ENCODE measurements at places on chromosomes 11 and 22. TPM values are rescaled to one million over a fixed set of nuclear protein-coding genes. Genes with fewer than 3 reads are reported as not detected.

DNA sequence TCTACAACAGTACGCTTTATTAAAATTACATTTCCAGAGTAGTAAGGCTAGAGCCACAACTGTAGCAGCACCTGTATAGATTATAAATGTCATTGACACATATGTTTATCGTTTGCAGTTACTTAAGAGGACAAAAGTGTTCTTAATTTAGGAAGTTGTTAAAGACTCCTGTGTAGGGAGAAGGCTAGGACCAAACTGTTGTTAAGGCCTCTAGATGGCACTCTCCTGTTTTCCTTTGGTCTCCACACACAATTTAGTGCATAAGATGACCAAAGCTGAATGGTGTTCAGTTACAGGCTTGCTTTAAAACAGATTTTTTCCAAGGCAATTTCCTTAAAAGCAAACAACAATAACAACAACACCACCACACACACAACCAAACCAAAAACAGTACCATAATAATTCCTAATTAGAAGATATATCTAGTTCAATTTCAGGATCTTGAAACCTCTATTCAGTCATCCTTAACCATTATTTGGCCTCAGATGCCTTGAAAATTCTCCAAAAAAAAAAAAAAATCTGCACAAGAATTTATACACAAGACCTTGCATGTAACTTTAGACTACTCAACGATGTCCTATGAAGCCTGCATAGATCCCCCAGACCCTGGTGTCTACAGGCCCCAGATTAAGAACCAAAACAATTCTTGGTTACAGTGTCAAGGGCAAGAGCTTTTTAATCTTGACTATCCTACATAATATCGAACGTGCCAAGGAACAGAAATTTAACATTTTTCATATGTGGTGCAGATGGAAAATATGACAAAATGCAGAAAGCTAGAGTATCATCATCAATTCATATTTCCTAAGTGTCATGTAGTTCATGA, 42.6 kb upstream of the APOA1 start:
- no peak for DNase-seq

DNA sequence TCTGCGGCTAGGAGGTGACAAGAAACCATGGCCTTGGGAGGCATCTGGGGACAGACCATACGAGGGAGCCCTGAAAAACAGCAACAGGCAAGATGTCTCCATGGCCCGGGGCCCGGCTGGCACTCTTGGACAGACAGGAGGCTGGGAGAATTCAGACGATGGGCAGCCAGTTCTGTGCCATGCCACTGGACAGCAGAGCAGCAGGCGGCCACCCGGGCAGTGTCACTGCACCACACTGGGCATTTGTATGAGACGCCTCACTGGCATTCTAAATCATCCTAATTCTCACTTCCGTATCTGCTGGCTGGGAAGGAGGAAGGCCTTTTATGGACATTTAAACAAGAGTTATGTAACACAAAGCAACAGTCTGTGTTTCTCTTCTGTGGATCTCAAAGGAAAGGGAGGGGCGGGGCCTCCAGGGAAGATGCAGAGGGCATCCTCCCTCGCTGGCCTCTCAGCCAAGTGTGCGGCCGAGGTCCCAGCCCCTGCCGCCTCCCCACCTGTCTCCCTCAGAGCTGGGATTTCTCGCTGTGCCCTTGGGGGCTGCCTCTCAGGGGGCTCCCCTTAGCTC, 350.3 kb downstream of the SHANK2 start:
- DNase-seq = no peak

The IRAG1 gene
- total RNA-seq = not detected

DNA sequence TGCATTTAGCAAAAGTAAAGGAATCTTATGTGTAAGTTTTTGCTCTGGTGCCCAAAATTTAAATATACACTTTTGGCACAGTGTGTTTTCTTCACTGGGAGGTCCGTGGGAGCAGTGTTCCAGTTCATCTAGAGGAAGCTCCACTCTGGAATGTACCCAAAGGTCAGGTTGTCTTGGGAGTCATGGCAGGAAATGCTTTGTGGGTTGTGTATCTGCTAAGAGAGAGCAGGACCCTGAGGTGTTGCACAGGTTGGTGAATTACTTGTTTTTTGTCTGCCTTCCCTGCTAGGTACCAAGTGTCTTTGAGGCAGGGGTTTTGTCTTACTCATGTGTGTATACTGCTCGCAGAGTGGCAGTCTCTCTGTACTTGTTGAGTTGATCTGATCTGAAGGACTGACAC, 37.3 kb downstream of the DIXDC1 start:
- no peak for DNase-seq

GRCh38 chr11:73116636-73117035, 25.5 kb downstream of the FCHSD2 start:
- no peak for DNase-seq

GRCh38 chr11:44873537-44873936, 77.1 kb downstream of the TP53I11 start:
- no peak for DNase-seq

The GALR3 gene
- not detected for total RNA-seq

GRCh38 chr11:3834349-3834663, 6.5 kb downstream of the RHOG start:
- no peak for DNase-seq

The P2RY6 gene
- 0.40 TPM for total RNA-seq

DNA sequence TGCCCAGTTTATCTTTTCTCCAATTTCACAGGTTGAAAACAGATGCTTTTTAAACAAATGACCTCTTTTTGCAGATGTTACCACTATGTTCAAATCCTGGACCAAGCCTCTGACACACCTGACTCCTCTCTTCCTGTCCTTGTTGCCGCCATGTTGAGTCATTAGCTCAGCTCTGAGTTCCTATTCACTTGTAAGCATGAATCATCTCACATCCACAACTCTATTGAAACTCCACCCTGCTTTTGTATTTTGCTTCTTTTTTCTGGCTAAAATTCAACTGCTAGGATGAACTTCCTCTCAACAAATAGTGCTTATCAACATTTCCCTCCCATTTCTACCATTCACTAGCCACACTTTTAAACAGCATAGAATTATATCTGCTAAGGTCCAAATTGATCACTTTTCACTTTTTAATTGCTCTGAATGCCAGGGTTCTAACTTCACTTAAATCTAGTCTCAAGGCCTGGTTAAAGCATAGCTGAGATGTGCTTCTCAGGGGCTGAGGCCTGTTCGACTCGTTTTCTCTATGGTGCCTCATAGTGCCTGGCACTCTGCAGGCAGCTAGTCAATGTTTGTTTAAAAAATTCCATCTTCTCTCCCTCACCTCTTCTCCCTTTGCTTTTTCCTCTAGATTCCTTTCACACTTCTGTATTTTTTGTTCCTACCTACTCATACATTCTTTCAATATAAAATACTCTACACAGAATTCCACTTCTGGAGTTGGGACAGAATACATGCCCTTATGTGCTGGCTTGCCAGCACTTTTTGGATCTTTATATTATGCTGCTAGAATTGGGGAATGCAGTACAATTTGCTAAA, 3.9 kb downstream of the JOSD1 start:
- DNase-seq = no peak

The MPPED2 gene
- 0.99 TPM for total RNA-seq

The SESN3 gene
- 10.2 TPM for total RNA-seq

- no peak for DNase-seq
Measured at GRCh38 chr11:79285756-79286155, 155.1 kb downstream of the TENM4 start.

- DNase-seq = peak; percentile 80
Measured at GRCh38 chr11:9003573-9004182, at the start of gene NRIP3. Gene NRIP3 (minus strand): TSS chr11:9004001. CDS start chr11:9003935, 66 bp downstream.

DNA sequence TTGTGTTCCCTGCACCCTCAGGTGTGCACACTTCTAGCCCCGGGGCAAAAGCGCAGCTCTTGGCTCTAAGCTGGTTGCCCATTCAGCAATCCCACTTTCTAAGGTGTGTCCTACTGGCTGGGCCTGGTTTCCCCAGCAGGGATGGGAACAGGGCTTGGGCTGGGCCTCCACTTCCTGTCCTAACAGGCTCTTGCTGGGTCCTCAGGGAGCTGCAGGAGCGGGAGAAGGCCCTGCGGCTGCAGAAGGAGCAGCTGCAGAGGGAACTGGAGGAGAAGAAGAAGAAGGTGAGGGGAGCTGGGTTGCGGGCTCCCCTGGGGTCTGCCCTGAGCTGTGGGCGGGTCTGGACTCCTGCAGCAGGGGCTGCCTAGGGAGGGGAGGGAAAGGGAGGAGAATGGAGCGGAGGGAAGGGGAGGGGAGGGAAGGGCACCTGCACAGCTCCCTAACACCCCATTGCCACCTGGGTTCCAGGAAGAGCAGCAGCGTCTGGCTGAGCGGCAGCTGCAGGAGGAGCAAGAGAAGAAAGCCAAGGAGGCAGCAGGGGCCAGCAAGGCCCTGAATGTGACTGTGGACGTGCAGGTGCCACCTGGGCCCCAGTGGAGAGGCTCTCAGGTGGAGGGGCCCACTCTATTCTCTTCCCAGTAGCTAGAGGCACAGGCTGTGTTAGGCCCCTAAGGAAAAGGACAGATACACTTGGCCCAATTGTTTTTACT, 24.6 kb downstream of the INCENP start:
- no peak for DNase-seq

The FXYD6 gene
- total RNA-seq = not detected

- no peak for DNase-seq
Measured at GRCh38 chr22:27370269-27370668, 431.3 kb downstream of the MN1 start.

- DNase-seq = no peak
Measured at GRCh38 chr11:111562692-111563389, 22.3 kb downstream of the LAYN start.

- DNase-seq = no peak
Measured at GRCh38 chr22:35220221-35220620, 37.1 kb upstream of the HMGXB4 start.

DNA sequence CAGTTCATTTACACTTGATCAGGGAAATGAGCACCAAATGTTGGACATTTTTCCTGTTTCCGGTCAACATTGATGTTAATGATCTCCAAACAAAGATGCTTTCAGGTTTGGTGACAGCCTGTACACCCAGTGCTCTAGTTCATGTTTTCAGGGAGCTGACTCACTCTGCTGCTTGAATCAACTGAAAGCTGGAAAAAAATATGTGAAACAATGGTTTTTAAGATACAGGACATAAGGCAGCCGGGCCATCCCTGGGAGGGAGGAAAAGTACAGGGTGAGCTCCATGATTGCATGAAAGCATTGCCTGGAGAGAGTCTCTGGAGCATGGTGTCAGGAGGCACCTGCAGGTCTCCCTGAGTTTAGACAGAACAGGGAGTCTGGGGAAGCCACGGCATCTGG, 259.6 kb downstream of the TBC1D22A start:
- no peak for DNase-seq

DNA sequence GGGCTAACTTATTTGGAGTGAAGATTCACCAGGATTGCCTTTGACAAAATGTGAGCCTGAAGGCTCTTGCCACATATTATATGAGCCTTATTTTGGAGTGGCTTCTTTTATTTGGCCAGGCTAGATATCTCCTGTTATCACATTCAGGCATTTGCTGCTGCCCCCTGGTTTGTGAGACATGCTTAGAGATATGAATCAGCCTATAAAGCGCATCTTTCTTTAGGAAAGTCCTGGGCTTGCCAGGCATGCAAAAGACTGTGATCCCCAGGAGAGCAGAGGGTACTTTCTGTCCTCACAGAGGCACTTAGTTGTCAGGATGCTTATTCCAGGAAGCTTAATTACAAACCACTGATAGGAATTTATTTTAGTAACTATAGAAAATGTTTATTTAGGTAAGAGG, 333.3 kb downstream of the FAT3 start:
- DNase-seq = no peak

DNA sequence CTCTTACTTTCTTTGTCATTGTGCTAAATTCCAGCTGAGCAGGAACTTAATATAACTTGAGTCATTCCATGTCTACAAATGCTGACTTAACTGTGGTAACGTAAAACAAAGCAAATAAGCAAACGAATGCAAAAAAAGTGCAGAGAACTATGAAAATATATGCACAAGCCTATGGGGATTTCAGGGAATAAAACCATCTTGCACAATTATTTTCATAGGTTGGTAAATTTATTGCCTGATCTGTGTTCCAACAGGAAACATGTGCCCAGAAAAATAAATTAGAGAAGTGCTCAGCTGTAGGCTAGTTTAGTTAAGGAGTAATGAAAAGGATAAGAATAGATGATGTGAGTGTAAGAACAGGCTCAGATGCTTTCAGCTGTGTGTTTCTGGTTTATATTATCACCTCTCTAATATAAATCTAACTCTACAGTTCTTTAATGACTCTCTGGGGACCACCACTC, 1169.3 kb downstream of the LRRC4C start:
- no peak for DNase-seq

DNA sequence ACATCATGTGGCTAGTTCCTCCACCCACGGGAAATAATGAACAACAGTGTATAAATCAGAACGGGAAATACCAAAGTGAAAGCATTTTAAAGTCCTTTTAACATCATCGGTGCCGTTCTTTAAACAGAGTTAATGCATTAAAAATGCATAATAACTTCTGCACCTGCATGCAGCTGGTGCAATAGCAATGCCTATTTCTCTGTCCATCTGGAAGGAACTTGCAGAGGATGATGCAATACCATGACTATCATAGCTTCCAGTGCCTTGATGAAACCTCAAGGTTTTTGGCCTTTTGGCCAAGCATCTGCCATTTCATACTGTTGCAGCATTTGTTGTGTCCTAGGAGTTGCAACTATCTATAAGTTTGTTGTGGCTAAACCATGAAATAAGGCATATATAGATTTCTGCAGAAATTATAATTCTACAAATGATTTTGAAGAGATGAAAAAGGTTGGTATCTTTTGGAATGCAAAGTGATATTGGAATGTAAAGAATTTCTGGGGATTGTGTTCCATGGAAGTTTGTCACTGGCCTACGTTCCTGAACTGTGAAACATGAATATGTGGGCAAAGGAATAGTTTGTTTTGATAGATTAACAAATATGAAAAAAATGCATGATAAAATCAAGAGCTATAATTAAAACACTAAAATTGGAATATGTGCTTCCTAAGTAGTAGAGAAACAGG, 9.8 kb upstream of the EIF3F start:
- no peak for DNase-seq

- no peak for DNase-seq
Measured at GRCh38 chr11:113670149-113670830, 35.8 kb downstream of the TMPRSS5 start.

The POTEH gene
- not detected for total RNA-seq

GRCh38 chr11:122031813-122032212, 84.2 kb downstream of the BLID start:
- no peak for DNase-seq

DNA sequence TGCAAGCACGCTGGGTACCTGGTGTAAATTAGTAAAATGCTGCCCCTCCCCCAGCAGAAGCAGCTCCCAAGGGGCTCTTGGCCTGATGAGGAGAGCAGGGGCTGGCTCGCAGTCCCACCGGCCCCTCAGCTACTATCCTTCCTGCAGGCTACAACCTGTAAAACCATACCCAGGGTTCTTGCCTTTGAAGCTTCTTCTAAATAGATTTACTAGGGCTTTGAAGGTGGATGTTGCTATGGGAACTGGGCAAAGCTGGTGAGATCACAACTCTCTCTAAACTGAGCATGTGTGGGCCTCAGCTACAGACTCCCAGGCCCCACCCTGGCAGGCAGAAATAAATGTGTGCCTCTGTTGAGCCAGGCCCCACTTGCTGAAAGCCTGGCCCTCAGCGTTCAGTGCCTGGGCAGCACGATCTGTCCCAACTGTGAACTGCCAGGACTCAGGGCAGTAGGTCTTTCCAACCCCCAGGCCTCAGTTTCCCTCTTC, 18.5 kb downstream of the CD5 start:
- DNase-seq = peak; percentile 90
